ENCODE measurements at places on chromosomes 16 and 17.

- no peak for DNase-seq
Measured at GRCh38 chr16:10405386-10405939, 19.6 kb downstream of the ATF7IP2 start.

GRCh38 chr17:78839762-78840529 lies 668 bp downstream of the USP36 start:
- DNase-seq = no peak

GRCh38 chr16:24955975-24956731 lies 59.0 kb downstream of the ARHGAP17 start:
- DNase-seq = no peak

- no peak for DNase-seq
Measured at GRCh38 chr17:69876757-69877156, 198.3 kb upstream of the KCNJ16 start.

GRCh38 chr16:30368122-30368791 lies 2.0 kb downstream of the TBC1D10B start:
- DNase-seq = no peak

DNA sequence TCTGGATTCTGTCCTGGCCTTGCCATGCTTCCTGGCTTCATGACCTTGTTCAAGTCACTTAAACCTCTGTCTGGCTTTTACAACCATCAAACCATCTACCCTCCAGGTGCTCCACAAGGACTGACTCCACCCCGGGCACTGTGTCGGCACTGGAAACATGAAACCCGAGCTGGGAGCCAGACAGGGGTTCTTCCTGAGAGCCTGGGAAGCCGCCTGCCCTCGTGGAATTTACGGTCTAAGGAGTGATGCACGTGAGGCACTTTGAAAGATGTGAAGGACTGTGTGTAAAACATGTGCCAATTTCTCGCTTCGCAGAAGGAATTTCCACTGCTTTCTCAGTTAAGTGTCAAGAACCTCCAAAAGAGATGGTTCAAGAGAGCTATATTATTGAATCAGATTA lies 11.6 kb downstream of the CDK5R1 start:
- DNase-seq = no peak

- no peak for DNase-seq
Measured at GRCh38 chr16:66432429-66432828, 5.3 kb downstream of the BEAN1 start.

DNA sequence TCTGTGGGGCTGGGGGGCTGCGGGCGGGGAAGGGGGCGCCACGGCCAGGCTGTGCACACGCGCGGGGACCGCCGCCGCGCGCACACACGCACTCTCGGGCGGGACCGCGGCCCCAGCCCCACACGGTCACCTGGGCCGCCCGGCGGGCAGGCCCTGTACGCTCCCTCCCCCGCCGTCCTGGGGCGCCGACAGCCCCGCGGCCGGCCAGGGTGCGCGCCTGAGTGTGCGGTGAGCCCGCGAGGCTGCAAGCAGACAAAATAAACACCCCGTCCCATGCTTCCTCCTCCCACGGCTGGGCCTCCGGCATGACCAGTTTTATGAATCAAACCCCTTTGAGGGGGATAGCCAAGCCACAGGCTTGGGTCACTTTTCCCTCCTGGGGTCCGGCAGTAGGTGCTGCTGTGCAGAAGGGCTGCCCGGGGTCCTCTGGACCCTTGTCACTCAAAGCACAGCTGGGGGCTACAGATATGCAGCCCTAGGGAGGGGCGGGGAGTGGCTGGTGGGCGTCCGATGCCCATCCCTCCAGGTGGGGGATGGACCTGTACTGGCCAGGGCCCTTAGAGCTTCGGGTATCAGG lies 441 bp downstream of the VASN start:
- DNase-seq = no peak

- no peak for DNase-seq
Measured at GRCh38 chr16:27406511-27407128, 4.6 kb downstream of the IL21R start.

- DNase-seq = no peak
Measured at GRCh38 chr16:15966420-15966819, 17.0 kb downstream of the ABCC1 start.

- no peak for DNase-seq
Measured at GRCh38 chr17:69763503-69763902, 311.5 kb upstream of the KCNJ16 start.

DNA sequence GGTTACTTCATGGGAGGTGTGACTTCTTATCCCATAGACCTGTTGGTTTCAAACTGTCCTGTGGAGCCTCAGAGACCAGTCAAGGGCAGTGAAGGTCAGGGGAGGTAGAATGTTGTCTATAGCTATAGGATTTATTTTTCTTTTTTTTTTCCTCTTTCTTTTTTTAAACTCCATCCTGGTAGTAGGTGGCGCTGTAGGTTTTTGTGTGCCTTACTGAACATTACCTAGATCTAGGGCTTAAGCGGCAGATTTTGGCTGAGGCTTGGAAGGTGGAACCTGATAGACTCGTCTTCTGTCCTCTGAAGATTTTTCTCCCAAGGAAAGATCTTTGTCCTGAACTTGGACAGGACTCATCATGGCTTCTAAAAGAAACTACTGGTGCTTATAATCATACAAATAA lies 8.2 kb upstream of the LASP1NB start:
- DNase-seq = no peak

DNA sequence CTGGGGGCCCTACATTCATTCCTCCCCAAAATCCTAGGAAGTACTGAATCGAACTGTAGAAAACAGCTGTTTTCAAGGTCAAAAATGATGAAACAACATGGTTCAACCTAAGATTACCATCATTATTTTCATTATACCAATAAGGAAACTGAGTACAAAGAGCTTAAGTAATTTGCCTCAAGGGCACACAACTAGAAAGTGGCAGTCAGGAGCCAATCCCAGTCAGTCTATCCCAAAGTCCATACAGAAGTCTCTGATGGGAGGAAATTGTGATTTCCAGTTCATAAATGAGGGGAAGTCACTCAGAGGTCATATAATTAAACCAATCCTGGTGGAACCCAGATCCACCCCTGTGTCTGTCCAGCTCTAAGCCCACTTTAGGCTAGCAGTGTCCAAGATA lies 8.4 kb downstream of the LPO start:
- DNase-seq = no peak
